NCI-H446 (cell line): ENCODE measurements at places on chromosomes 1 and 21.

DNA sequence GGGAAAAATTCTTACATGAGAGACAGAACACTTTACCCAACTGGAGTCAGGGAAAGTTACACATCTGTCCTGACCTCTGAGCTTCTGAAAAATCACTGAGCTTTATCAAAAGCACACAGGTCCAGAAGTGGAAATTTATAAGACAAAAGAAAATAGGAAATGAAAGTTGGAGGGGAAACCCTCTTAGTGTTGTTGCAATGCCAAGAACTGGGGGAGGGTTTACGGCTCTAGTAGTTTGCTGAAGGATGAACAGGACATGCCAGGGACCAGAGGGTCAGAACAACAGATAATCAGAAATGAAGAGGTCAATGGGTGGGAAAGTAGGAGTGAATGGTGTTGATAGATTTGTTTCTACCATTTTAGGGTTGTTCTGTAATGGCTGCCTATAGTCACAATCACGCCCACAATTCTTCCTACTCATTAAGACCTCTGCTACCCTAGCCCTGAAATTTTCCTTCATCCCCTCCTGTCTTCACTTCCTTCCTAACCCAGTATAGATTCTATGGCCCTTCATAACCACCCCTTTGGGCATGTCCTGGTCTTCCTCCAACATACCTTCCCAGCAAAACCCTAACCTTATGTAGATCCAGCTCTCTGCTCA, 30.3 kb upstream of the FMOD start:
- no peak for DNase-seq

GRCh38 chr1:182359645-182360044, 31.9 kb downstream of the GLUL start:
- DNase-seq = no peak

GRCh38 chr1:97412166-97412565, 508.7 kb downstream of the DPYD start:
- no peak for DNase-seq

- DNase-seq = no peak
Measured at GRCh38 chr1:191240925-191241324, 763.3 kb upstream of the BRINP3 start.

DNA sequence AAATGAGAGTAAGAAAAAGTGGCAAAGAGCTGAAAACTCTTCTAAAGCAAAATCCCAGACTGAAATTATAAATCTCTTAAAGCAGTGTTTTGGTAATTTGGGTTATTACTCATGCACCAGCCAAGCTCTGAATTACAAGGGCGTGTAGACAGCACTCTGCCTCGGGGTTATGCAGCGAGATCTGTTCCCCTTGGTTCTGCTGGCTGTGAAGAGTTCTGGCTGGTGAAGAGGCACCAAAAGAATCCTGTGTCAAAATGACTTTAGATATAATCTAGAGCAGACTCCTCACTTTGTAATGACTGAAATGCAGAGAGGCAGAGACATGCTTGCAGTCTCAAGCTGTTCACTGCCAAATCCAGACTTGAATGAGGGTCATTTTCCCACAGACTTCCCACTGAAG, 461.8 kb upstream of the CXADR start:
- no peak for DNase-seq

- no peak for DNase-seq
Measured at GRCh38 chr1:903721-904271, 19.9 kb upstream of the SAMD11 start.
